Calu3 (cell line): ENCODE measurements at places on chromosomes 4 and X.

GRCh38 chr4:24979554-24979953 lies 51.2 kb downstream of the LGI2 start:
- DNase-seq = no peak

GRCh38 chr4:173357939-173358338 lies 12.8 kb upstream of the SAP30 start:
- DNase-seq = no peak

GRCh38 chrX:49242545-49243066 lies 7.3 kb downstream of the CCDC22 start:
- DNase-seq = no peak

DNA sequence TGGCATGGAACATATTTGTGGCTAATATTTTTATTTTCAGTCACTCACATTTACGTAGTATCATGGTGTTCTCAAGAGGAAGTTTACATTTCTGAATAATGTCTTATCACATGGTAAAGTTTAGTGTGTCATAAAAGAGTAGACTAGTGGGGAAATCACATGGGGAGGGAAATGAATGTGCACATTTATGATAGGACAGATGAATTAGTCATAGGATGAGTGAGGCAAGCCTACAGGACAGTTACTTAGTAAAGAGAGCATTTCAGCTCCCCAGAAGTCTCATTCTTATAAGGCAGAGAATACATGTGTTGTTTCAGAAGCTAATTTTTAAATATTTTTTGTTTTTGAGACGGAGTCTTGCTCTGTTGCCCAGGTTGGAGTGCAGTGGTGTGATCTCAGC lies 6.2 kb downstream of the GK start:
- no peak for DNase-seq

- DNase-seq = peak; percentile 9
Measured at GRCh38 chr4:69689599-69689998, 36.6 kb upstream of the UGT2A1 start.

GRCh38 chr4:41129128-41129754 lies 85.1 kb downstream of the APBB2 start:
- no peak for DNase-seq

DNA sequence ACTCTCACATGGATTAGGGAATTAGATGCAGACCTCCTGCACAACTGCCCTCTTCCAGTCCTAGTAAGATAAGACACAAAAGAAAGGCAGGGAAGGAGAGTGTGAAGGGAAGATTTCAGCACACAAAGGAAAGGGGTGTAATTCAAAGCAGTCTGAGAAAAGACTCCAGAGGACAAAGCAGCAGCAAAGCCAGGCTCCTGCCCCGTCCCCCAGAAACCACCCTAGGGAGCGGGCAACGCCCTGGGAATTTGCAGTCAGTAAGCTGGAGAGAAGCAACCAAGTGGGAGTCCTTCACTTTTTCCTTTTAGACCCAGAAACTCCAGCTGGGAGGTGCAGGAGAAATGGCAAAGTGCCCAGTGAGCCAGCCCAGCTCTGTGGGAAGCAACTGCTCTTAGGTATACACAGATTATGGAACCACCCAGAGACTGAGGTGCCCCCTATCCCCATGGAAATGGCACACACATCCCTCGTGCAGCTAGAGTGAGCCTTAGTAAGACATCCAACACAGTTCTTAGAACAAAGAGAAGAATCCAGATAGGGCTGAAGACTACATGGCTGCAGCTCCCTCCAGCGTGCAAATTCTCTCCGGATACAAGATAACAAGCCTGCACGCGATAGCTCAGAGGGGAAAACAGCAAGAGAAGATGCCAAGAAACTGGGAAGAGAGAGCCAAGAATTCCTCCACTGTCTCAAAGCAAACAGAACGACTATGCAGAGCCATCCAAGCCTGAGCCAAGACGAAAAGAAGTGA lies 26.5 kb upstream of the IRAK1 start:
- DNase-seq = no peak

GRCh38 chr4:41888687-41889074 lies 46.5 kb upstream of the TMEM33 start:
- no peak for DNase-seq

DNA sequence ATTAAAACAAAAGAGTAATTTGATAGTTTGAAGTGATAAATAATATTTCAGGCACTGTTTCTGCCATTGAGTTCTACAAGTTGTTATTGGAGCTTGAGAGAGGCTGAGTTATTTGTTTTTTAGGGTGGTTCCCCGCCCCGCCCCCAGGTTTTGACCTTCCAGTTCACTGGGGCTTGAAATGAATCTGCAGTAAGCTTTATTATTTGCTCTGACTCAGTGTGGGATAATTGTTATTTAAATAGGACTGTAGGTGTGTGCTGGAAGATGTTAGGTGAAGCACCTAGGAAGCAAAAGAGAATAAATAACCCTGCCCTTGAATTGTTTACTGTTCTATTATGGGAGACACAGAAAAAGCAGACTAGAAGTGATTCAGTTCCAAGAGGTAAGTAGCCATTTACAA lies 81.2 kb upstream of the KCNIP4 start:
- peak; percentile 6 for DNase-seq

GRCh38 chrX:40007131-40007755 lies 90.5 kb downstream of the BCOR start:
- no peak for DNase-seq

GRCh38 chr4:184790826-184791225 lies 34.9 kb downstream of the ACSL1 start:
- DNase-seq = no peak

GRCh38 chr4:23117826-23118225 lies 425.1 kb downstream of the GBA3 start:
- DNase-seq = no peak

- DNase-seq = peak; percentile 85
Measured at GRCh38 chr4:8241895-8242696, 27.5 kb upstream of the HTRA3 start.

GRCh38 chr4:72665171-72665968 lies 96.3 kb upstream of the ADAMTS3 start:
- DNase-seq = no peak

DNA sequence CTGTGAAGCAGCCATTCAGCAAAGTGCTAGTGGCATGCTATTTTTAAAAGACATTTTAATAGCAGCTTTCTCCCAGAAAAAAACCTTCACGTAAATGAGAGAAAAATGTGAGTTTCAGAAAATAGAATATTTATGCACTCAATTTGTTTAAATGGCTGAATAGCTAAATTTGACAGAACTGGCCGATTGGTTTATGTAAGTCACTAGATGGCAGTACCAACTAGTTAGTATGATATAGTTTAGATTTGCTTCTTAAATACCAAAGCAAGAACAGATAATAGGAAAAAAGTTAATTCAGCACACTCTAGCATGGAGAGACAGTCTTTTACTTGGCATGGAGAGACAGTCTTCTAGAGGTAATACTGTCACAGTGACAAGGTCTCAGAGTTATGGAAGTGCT lies 250.1 kb downstream of the SNCA start:
- DNase-seq = no peak

GRCh38 chrX:126557151-126557550 lies 4.5 kb upstream of the DCAF12L1 start:
- DNase-seq = no peak

- DNase-seq = no peak
Measured at GRCh38 chr4:151052785-151053184, 37.7 kb upstream of the LRBA start.

DNA sequence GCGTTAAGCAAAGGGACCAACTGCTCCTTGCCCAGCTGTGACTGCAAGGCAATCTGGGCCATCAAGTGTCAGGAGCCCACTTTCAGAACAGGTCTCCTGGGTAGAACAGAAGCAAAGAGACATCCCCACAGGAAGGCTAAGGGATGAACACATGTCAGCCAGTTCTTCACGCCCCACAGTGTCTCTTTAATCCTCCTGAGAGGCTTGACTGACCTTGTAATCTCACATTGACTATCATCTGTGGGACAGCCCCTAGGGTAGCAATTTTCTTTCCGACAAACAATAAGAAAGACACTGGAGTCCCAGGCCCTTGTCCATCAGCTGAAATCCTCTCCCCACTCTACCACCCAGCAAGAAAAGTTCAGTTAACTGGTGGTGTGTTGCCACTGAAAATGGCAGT lies 1.0 kb downstream of the CHRDL1 start:
- no peak for DNase-seq

DNA sequence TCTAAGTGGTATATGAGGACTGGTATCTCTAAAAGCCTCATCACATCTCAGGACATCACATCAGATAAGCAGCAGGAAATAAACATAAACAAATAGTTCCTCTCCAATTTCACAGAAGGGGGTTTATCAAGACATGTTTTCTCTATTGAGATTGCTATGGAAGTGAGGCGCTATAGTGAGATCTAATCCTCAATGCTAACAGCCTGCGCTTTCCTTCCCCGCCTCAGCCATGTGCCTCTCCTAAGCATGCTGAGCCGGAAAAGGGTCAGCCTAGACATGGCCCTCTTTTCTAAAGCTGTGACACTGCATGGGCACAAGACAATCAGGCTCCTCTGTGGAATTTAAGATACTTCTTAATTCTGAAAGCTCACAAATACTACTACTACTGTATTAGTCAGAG lies 286.1 kb downstream of the INPP4B start:
- no peak for DNase-seq

DNA sequence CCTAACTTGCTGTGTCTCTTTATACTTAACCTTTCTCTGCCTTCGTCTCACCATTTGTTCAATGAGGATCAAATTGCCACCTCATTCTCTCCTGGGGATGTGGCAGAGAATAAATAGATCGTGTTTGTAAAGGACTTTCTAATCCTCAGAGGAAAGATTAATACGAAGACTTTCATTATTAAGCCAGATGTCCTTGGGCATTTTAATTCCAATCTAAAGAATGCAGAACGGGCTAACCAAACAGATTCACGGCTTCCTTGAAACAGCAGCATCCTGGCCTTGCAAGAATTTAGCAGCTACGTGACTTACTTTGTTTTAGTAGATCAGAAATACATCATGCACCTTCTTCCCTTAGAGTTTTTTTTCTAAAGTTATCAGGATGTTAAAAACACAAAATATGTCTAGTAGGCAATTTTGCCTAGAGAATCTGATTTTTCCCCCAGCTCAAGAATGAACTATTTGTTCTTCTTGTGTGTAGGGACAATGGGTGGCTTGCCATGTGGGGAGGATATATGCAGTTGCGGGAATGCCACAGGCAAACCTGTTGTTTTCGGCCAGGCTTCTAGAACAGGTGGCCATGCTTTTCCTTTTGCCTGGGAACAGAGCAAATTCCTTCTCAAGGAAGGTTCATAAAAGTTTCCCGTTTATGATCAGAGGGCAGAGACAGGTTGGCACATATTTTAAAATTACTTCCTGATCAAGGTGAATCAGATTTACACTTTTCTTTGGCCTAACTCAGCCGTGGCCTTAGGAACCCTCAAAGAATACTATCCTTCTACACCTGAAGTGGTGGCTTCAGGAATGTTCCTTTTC lies 3.0 kb downstream of the MID1 start:
- no peak for DNase-seq

DNA sequence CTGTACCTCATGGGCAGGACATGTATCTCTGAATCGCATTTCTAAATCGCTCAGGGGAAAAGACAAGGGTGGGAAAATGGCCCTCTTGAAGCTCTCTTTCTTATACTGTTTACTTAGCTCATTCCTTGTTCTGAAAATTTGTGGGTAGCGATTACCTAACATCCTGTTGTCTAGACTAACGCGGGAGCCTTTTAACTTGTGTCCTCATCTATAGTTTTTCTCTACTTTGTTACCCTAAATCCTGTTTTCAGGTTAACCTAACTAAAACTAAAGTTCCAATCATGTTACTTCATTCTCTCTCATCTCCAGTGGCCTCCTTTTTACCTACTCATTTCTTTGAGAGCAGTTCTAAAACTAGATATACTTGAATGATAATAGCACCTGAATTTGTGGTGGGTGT lies 45.0 kb downstream of the SNX25 start:
- DNase-seq = no peak

- DNase-seq = no peak
Measured at GRCh38 chr4:117422297-117422696, 336.9 kb upstream of the TRAM1L1 start.

- no peak for DNase-seq
Measured at GRCh38 chr4:6119507-6120020, 80.8 kb downstream of the JAKMIP1 start.

- no peak for DNase-seq
Measured at GRCh38 chr4:108097990-108098553, 70.7 kb downstream of the LEF1 start.

GRCh38 chr4:55598641-55599040 lies 6.6 kb upstream of the PDCL2 start:
- no peak for DNase-seq

DNA sequence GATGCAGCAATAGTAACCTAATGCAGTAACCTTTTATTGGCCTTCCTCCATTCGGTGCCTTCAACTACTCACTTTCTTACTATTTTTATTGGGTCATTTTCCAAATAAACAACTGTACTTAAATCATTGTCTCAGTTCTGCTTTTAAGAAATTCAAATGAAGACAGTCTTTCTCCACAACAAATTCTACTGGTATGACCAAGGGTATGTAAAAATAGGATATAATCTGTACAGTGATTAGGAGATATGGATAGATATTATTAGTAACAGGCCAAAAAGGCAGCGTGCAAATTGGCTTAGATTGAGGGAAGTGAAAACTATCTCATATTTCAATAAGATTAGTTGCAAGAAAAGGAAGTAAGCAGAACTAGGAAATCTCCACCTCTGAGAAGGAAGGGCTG lies 177.4 kb upstream of the PPP1R2C start:
- no peak for DNase-seq

DNA sequence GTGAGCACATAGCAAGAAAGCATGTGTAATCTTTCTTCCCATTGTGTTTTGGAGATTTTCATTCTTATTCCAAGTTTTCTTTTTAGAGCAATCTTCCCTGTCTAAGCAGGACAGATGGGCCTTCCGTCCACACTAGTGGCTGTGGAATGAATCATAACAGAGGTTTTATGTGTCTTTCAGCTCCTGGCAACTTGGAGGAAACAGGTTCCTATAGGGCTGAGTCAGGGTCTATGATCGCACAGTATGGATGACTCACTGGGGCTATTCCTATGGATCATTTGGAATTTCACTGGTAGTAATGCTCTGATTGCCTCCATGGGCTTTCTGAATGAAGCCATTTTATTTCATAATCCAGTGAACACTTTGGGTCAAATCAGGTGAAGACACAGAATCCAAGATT lies 51.8 kb upstream of the CBLL2 start:
- DNase-seq = no peak

DNA sequence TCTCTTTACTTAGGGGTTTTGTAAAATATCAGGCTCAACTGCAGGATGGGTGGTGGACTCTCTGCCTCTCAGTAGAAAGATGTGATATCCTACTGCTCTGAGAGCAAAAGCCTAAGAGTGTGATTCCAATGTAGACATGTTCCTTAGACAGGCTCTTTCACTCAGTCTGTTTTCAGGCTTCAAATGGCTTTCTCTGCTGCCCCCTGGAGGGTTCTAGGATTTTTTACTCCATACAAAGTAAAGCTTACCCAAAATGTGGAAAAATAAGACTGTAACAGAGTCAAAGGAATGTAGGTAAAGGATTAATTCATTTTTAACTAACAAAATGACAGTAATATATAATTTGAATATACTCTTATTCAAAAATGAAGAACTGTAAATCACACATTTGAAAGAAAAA lies 32.1 kb downstream of the ZGRF1 start:
- peak; percentile 42 for DNase-seq

GRCh38 chr4:8303485-8304281 lies 34.1 kb downstream of the HTRA3 start:
- DNase-seq = no peak
